GM23338 (cell line): ENCODE measurements at places on chromosomes 11 and 22. TPM values are rescaled to one million over a fixed set of nuclear protein-coding genes. Genes with fewer than 3 reads are reported as not detected.

Gene RHOD
- total RNA-seq, result 16.2 and 16.7 TPM in 2 replicates

Gene PRCP
- total RNA-seq, result 52.2 and 52.8 TPM in 2 replicates

Gene ZFP91
- 30.0 and 30.2 TPM in 2 replicates for total RNA-seq

Gene TP53AIP1
- 0.07 TPM in 1 of 2 replicates, not detected in the other for total RNA-seq

Gene OR4S2
- total RNA-seq, result not detected in 2 replicates

- no peak for DNase-seq
Observed at GRCh38 chr22:49881856-49882255, 28.2 kb downstream of the ZBED4 start.

GRCh38 chr11:132052904-132053303 is 682.5 kb downstream of the NTM start:
- DNase-seq, result no peak

DNA sequence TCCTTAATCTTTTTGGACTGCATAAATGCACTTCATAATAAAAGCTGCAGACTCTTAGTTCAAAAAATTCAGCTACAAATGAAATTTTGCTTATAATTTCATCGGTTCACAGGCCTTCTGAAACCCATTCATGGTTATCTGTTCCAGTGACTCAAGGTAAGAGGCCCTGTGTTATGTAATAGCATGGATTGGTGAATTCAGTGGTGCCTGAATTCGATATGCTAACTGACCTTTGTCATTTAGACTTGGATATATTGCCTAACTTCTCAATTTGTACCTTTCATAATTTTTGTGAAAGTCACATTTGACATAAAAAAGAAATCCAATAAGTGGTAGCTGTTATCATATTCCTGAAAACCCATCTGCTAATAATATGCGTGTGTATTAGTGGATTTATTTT is 349.9 kb upstream of the KIRREL3 start:
- no peak for DNase-seq

- no peak for DNase-seq
Observed at GRCh38 chr11:119697882-119698281, 31.1 kb downstream of the NECTIN1 start.

DNA sequence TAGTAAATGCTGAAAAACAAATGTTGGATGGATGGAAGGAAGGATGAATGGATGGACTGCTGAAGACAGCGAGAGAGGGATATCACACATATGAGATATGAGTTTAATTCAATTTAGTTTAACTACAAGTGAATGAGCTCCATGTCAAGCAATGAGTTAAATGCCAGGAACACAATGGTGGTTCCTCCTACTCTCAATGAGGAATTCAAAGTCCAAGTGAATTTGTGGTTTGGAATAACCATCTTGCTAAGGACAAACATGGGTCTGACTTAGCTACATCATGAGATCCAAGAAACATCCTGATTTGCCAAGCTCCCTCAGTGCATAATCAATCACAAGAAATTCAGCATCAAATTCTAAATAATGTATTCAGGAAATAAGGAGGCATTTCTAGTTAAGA is 26.1 kb upstream of the PPP2R1B start:
- no peak for DNase-seq

GRCh38 chr11:94302776-94303175 is 1.6 kb upstream of the IZUMO1R start:
- DNase-seq, result peak; percentile 34

DNA sequence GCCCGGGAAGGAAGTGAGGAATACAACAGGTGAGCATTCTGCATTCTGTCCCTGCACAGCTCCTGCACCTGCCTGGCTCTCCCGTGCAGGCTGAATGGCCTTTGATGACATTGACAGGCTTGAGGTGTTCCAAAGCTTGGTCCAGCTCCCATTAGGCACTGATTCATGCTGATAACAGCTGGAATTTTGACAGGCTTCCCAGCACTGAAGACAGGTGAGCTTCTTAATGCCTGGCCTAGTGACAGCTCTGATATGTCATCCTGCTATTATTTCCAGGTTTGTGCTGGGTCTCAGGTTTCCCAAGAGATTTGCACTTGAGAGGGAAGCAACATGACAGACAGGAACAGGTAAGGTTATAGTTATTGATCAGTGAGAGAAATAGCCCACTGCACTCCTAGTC is 58.0 kb upstream of the MTNR1B start:
- no peak for DNase-seq

- DNase-seq, result no peak
Observed at GRCh38 chr11:16792426-16792825, 54.0 kb downstream of the C11orf58 start.

- DNase-seq, result no peak
Observed at GRCh38 chr11:98600103-98600502, 420.6 kb upstream of the CNTN5 start.

GRCh38 chr11:12581416-12581815 is 92.8 kb upstream of the TEAD1 start:
- no peak for DNase-seq

DNA sequence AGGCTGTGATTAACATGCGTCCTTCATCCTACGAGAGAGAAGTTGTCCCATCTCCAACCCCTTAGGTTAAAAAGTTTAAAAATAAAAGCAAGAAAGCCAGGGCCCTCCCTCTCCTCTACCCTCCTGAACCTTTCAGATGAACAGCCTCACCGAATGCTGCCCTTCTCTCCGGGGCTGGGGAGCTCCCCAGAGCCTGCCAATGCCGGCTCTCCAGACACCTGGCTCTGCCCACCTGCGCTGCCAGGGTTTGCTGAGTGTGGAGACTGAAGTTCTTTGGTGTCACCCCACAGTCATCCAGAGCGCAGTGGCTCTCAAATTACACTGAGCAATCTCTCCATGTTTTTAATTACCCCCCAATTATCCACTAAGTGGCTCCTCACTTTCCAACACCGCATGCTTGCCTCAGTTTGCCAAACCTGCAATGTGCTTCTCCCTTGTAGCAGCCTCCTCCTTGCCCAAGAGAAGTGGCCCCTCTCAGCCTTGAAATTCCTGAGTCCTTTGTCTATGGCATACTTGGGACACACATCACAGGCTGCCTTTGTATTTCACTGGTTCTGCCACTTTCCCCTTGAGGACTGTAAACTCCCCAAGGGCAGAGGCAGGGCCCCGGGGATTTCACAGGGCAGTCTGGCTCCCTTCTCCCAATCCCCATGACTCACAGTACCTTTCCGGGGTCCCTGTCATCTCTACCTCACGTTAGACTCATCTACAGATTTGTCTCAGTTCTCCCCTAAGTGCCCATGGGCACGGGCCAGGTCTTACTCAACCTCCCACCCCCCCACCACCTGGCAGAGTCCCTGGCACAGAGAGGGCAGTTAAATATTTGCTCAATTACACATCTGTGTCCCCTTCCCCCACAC is 2.0 kb downstream of the MYH9 start:
- DNase-seq, result peak; percentile 81
